ENCODE measurements at places on chromosomes 7 and 10.

DNA sequence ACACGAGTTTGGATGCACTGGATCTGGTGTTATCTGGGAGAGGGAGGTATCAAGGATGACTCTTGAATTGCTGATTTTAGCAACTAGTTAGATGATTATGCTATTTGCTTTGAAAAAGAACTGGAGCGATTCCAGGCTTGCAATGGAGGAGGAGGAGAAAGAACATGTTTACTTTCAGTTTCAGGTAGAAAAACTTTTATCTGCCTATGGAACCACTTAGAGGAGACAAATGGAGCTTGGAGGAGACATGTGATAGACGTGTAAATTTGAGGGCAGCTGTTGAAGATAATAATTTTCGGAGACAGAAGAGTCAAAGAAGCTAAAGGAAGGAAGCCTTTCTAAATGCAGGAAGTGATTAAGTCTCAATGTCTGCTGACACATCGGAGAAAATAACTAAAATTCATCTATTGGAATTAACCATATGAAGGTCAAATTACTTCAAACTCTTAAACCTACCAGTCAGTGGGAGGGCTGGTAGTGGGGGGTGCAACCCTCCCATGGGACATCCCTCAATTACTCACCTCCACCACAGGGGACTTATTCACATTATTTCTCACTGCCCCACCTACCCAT lies 56.4 kb upstream of the GNAI1 start:
- DNase-seq: no peak

DNA sequence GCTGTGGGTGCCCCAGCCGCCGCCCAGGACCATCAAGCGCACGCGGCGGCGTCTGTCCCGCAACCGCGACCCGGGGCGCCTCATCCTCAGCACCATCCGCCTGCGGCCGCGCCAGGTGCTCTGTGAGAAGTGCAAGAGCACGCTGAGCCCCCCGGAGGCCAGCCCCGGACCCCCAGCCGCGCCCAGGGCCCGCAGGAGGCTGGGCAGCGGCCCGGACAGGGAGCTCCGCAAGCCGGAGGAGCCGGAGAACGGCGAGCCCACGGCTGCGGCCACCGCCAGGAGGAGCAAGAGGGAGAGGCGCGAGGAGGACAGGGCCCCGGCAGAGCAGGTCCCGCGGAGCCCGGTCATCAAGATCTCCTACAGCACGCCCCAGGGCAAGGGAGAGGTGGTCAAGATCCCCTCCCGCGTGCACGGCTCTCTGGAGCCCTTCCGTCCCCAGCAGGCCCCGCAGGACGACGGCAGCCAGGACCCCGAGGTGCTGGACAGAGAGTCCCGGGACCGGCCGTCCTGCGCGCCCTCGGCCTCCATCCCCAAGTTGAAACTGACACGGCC lies 8.0 kb downstream of the PWWP2B start:
- no peak for DNase-seq

DNA sequence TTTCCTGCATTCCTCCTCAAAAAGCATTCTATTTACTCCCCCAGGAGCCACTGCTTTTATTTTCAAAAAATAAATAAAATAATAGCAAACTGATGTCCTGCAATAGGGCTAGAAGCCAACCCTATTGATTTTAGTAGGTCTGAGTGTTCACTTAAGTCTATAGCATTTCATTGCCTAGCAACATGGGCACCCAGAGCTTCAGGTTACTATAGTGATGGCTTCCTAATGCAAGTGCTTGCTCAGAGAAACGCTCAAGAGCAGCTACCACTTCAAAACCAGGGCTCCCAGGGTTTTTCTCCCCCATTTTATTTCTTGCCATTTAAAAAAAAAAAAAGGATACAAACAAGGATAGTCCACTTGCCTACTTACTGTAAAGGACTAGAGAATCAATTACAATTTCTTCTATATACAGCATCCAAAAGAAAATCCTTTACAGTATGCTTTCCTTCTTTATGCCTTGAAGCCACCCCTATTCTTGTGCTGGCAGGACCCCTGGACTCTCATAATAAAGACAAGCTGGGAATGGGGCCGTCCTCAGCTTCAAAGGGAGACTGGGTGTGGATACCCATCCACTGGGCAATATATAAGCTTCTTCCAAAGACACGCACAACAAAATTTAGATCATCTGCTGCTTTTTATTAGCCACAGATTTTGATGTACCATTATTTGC lies 133.3 kb downstream of the VPS41 start:
- no peak for DNase-seq

- DNase-seq: no peak
These were observed 189.7 kb upstream of the ADCY1 start for GRCh38 chr7:45384499-45384898.

DNA sequence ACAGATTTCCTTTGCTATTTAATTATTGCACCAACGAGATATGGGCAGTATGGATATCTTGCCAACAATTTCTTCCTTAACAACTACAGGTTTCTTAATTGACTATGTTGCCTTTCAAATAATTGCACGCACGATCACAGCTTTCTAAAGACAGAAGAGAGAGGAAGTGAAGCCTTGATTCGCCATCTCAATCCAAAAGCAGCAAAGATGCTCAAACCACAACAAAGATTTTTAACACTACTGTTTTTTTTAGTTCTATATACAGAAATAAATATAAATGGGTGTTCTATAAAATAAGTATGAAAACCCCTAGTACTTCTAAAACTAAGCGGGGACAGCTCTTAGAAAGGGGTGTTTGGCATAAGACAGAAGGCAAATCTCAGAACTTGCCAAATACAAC lies 251.3 kb downstream of the SFMBT2 start:
- DNase-seq: no peak

- no peak for DNase-seq
These were observed 111.1 kb downstream of the EBF3 start for GRCh38 chr10:129852829-129853561.

DNA sequence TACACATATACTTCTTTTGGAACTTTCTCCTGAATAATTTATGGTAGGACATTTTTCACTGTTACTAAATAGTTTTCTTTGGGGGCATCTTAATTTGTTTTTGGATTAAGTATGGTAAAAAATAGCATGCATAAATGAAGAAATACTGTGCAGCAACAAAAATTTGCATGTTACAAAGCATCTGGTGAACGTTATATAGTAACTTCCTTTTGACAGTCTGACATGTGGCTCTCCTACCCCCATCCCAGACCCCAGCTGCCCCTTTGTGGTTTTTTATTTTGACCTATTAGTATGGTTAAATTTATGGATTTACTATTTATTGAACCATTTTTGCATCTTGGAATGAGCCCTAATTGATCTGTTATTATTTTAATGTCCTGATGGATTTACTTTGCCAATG lies 9.9 kb downstream of the TASOR2 start:
- DNase-seq: no peak

GRCh38 chr7:28145931-28146330 lies 34.7 kb downstream of the JAZF1 start:
- no peak for DNase-seq

GRCh38 chr10:113187063-113187777 lies 237.2 kb downstream of the TCF7L2 start:
- DNase-seq: no peak

GRCh38 chr10:31014161-31014875 lies 17.3 kb downstream of the ZNF438 start:
- DNase-seq: no peak

DNA sequence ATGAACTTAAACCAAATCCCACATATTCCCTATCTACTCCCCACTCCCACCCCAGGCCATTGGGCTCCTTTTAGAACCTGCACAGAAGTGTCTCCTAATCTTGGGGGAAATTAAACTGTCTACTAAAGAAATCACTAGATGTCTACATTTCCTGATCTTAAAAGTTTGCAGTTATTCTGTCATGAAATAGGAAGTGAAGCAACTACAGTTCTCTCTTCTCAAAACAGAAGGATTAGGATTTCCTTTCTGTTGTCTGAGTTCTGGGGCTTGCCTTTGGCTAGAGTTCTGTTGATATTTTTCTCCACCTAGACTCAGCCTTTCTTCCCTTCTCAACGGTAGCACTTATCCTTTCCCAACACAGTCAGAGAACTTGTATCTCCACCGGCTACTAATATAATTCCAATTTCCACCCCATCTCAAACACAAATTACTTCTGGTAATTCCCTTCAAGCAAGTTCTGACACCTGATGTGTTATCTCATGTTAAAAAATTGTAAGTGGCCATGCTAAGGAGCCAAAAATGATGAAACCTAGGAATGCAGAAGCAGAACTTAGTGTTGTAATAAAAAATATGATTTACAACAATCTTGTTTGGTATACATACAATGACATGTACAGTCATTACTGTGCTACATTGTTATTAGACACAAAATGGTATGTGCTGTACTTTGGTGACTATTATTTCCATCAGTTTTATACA lies 12.1 kb downstream of the OR9A4 start:
- DNase-seq: no peak

- DNase-seq: no peak
These were observed 223.7 kb downstream of the LHFPL3 start for GRCh38 chr7:104552102-104552501.

DNA sequence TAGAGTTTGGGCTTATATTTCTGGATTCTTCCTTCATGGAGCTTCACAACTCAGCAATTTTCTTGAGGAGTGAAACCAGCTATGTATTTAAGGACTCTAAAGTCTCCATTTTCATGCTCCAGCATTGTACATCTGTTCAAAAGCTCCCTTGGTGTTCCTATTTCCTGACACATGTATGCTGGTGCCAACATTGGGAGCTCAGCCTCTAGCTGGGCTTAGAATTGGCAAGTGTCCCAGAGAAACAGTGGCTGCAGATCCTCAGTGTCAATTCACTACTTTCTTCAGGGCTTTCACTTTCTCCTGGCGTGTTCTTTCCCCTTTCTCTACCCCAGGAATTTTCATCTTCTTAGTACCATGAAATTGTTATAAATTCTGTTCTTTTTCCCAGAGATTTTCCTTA lies 103.1 kb downstream of the ZNF467 start:
- DNase-seq: no peak

DNA sequence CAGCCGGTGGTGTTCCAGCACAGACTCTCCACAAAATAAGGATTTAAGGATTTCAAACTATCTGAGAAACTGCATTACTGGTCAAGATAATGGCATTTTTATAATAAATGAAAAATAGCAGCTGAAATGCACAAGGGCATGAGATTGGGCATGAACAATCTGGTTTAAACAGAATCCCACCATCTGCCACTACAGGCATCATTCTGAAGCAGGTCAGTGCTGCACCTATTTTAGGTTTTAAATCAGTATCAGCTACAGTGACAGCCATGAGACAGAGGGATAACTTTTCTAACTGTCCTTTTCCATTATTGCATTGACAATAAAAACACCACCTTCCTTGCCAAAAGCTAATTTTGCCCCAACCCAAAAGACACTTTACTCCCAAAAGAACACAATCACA lies 186.8 kb downstream of the ETV1 start:
- no peak for DNase-seq

DNA sequence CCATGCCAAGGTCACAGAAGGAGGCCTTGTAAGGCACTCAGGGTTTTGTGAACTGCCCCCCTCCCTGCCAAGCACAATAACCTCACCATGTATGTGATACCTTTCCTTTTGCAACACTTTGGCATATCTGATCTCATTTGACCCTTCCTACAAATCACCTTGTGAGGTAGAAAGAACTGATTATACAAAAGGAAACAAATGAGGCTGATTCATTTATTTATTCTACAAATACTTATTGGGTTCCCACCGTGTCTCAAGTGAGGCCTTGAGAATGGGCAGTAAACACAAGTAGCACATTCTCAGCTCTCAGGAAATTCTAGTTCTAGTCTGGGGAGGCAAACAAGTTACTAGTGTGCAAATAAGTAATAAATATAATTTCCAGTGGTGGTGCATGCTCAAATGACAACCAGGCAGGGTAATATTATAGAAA lies 19.6 kb downstream of the PLCE1 start:
- DNase-seq: no peak

DNA sequence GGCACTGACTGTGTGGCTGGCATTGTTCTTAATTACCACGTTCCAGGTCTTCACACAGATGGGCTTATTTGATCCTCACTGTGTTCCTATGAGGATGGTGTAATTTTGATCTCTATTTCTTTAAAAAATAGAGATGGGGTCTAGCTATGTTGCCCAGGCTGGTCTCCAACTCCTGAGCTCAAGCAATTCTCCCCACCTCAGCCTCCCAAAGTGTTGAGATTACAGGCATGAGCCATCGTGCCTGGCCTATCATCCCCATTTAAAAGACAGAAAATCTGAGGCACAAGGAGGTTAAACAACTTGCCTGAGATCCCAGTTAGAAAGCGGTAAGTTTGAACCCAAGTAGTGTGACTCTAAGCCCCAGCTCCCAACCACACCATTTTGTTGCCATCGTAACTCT lies 17.0 kb upstream of the SRGN start:
- no peak for DNase-seq

Measured in HuH-7.5 (cell line).